ENCODE measurements at places on chromosomes 4 and X. TPM values are rescaled to one million over a fixed set of nuclear protein-coding genes. Genes with fewer than 3 reads are reported as not detected.

The CYTL1 gene
- total RNA-seq, result 1.6 TPM

The VSIG4 gene
- 10.5 TPM for total RNA-seq

The TLR6 gene
- 4.6 TPM for total RNA-seq

The SLC34A2 gene
- 14.0 TPM for total RNA-seq

The TBX22 gene
- not detected for total RNA-seq

The NPY1R gene
- 1.2 TPM for total RNA-seq

Measured in ovary (tissue), 10 donors.